Thymus (tissue), 14 donors: ENCODE measurements at places on chromosomes 16 and 17. TPM values are rescaled to one million over a fixed set of nuclear protein-coding genes. Genes with fewer than 3 reads are reported as not detected.

PLCG2 gene
- 10.1 TPM for total RNA-seq

EVPLL gene
- 4.3 TPM for total RNA-seq

TOM1L1 gene
- 15.0 TPM for total RNA-seq

DNA sequence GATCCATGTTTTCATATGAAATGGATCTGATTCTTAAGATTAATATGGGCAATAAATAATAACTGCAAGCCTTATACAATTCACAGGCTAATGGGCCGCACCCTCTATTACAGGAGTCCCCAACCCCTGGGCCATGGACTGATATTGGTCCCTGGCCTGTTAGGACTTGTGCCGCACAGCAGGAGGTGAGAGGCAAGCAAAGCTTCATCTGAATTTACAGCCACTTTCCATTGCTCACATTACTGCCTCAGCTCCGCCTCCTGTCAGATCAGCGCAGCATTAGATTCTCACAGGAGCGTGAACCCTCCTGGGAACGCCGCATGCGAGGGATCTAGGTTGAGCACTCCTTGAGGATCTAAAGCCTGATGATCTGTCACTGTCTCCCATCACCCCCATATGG lies 26.8 kb downstream of the METTL16 start:
- peaks cover 4% of the 10 kb centered on the region for H3K4me1 ChIP-seq
- no peaks in the 10 kb centered on the region for H3K36me3 ChIP-seq
- H3K27me3 ChIP-seq, result no peaks in the 10 kb centered on the region
- no peak overlapping the region for H3K27ac ChIP-seq
- H3K4me3 ChIP-seq, result no peak overlapping the region

GRCh38 chr17:58822148-58823050 lies 66.7 kb downstream of the PPM1E start:
- H3K36me3 ChIP-seq, result no peaks in the 10 kb centered on the region
- no peak overlapping the region for H3K27ac ChIP-seq
- DNase-seq, result no peak

DNA sequence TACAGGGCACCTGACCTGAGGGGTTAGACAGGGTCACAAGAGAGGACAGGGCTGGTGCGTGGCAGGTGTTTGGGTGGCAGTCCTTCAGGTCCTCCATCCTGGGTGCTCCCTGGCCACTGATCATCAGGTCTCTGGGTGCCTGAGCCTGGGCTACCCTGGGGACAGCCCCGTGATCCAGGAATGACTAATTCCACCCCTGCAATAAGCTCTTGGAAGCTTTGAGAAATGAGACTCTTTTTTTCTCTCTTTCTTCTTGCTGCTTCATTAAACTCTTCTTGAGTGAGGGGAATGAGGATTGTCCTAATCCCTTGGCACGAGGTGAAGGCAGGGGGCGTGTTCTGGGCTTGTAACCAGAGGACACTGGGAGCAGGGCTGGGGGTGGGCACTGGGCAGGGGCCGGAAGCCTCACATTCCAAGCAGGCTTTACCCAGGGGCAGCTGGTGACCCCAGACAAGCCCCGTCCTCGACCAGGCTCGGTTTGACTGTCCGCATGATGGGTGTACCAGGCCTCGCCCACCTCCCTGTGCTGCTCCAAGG lies 21.4 kb upstream of the SPNS2 start:
- H3K4me3 ChIP-seq, result no peak overlapping the region
- peaks cover 20% of the 10 kb centered on the region for H3K4me1 ChIP-seq
- no peaks in the 10 kb centered on the region for H3K27me3 ChIP-seq
- H3K27ac ChIP-seq, result no peak overlapping the region
- DNase-seq, result no peak
